ENCODE measurements at places on chromosomes 12 and 14.

DNA sequence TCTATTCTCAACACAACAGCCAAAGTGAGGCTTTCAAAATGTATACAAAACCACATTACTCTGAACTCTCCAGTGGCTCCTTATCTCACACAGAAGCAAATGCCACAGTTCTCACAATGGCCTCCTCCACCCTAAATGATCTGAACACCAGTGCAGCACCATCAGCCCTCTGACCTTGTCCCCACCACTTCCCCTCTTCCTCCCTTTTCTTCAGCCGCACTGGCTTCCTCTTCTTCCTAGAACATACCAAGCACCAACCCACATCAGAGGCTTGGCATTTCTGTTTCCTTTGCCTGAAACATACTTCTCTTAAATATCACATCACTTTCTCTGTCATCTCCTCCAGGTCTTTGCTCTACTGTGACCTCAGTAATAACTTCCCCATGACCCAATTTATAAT, 66.3 kb downstream of the GPR135 start:
- no peak for DNase-seq

DNA sequence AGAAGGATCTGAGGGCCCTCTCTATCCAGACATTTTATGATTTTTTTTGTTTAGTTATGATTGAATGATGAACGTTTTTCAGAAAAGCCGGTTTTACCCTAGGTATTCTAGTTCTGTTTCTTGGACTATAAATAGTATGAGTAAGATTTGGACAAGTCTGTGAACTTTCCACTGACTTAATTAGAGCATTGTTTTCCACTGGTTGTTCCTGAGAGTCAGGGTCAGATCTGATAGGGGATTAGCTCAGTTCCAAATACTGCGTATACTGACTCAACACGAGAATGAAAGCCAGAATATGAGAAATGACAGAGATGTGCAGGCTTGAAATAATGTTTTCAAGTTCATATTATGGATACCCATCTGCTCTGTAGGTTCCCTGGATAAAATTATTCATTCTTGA, 361.6 kb downstream of the AEBP2 start:
- no peak for DNase-seq

- DNase-seq: no peak
Observed at GRCh38 chr12:65568517-65568916, 255.8 kb upstream of the HMGA2 start.

- no peak for DNase-seq
Observed at GRCh38 chr12:2692080-2692479, 102.7 kb upstream of the FKBP4 start.

GRCh38 chr14:86823581-86823980, 1169.4 kb downstream of the GALC start:
- DNase-seq: no peak

DNA sequence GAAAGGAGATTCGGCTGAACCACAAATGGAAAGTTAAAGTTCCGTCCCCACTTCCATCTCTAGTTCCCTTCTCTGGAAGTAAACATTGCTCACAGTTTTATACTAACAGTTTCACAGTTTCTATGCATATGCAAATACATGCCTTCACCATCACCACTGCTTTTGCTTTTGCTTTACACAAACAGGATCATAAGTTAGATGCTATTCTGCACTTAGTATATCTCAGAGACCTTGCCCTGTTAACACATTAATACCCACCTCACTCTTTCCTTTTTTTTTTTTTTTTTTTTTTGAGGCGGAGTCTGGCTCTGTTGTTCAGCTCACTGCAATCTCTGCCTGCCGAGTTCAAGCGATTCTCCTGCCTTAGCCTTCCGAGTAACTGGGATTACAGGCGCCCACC, 890 bp downstream of the TEP1 start:
- no peak for DNase-seq

- DNase-seq: no peak
Observed at GRCh38 chr14:52730709-52731111, 744 bp downstream of the STYX start.
